ENCODE measurements at places on chromosomes 6 and 20.

GRCh38 chr6:110013386-110013785 is 35.3 kb downstream of the GPR6 start:
- DNase-seq, result no peak

DNA sequence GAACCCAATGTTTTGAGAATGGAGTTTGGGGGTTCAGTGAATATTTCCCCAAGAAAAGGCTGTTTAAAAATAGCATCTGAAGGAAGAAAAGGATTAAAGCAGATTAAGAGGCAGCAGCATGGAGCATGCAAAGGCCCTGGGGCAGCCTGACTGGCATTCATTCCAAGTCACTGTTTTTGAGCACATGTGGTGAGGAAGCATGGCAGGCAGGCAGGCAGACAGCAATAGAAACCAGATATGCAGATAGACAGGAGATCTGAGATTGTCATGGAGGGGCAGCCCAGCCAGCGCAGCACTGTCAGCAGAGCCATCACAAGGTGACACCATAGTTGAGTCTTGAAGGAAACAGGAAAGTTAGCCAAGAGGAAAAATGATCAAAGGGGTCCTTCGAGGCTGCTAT is 37.8 kb downstream of the SIRPA start:
- no peak for DNase-seq

DNA sequence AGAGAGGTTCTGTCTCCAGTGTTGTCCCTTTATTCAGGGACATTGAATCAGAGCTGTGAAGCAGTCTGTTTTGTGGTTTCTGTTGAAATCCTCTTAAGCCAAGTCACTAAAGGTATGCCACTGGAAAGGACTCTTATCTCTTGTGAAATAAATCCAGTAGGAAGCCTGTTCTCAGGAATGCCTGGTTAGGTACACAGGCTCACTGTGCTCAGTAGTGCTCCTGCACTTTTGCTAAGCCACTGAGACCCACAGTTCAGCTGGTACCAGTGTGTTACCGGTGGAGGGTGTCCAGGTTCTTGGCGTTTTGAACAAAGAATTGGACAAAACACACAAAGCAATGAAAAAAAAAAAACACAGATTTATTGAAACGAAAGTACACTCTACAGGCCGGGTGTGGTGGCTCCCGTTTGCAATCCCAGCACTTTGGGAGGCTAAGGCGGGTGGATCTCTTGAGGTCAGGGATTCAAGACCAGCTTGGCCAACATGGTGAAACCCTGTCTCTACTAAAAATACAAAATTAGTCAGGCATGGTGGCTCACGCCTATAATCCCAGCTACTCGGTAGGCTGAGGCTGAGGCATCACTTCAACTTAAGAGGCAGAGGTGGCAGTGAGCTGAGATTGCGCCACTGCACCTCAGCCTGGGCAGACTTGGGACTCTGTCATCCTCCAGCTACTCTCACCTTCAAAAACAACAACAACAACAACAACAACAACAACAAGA is 186.1 kb downstream of the JARID2 start:
- DNase-seq, result no peak

DNA sequence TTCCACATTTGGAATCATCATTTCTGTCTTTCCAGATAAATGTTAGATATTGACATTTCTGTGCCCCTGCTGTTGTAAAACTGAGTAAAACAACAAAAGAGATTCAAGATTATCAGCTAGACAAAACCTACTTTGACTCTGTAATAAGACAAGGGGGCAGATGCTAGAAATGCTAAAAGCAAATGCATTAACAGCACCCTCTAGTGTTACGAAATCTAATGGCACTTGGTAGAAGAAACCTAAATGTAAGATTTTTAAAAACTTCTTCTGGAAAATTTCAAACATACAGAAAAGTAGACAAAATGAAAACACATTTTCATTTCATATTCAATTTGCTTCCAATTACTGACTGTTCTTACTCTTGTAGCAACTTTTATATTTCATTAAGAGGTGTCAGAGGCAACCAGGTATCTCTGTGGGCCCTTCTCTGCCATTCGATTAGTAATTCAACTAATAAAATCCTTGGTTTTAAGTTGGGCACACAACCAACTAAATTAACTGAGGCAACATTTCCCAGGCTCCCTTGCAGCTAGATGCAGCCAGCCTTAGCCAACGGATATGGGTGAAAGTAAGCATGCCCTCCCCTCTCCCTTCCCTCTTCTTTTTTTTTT is 45.0 kb downstream of the SLC23A2 start:
- DNase-seq, result peak; percentile 36

DNA sequence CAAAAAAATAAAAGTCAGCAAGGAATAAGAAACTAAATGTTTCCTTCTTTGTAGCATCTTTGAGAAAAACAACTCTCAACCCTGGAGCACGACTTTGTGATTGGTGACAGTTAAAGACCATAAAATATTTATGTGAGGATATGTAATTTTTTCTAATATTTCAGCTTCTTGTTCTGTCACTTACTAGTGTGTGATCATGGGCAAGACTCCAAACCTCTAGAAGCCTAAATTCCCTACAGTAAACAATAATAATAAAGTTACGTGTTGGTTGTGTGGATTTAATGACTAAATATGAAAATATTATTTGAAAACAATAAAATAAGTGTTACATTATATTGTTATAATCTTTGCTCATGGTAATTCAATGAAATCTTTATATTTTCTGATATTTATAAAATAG is 735.6 kb upstream of the MARCKS start:
- DNase-seq, result no peak

- no peak for DNase-seq
These were observed 31.9 kb upstream of the ZNF831 start for GRCh38 chr20:59131551-59132285.
